Activated T-cell treated with anti-CD3 and anti-CD28 coated beads for 1 hour (primary cell): ENCODE measurements at places on chromosomes 3 and 15.

GRCh38 chr15:99128411-99128810 is 23.5 kb downstream of the SYNM start:
- DNase-seq, result no peak

GRCh38 chr3:123491966-123492587 is 43.2 kb upstream of the ADCY5 start:
- DNase-seq, result no peak

DNA sequence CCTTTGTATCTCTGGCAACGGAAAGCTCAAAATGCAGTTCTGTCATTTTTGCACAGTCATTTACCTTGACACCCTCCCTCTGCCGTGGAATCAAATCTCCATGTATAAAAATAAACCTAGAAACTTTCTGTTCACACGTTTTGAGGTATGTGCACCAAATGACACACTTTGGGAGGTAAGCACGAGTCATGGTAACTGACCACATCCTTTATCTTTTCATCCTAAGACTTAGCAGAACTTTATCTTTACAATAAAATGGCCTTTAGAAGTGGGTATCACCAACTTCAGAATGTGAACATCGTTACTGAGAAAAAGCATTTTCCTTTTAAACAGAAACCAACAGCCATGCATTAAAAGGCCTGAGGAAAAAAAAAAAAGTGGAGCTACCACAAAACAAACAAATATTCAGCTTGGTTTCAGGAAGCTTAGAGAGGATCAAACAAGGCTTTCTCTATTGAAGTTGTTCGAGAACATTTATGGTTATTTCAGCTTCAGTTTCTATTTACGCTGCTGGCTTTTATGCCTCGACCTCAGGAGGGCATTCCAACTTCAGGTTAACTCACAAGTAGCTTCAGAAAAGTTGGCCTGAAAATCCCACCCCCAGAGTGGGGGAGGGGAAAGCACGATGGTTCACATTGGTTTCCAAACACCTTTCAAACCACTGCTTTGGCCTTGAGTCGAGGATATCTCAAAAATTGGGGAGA is 171.1 kb upstream of the ICE2 start:
- no peak for DNase-seq

DNA sequence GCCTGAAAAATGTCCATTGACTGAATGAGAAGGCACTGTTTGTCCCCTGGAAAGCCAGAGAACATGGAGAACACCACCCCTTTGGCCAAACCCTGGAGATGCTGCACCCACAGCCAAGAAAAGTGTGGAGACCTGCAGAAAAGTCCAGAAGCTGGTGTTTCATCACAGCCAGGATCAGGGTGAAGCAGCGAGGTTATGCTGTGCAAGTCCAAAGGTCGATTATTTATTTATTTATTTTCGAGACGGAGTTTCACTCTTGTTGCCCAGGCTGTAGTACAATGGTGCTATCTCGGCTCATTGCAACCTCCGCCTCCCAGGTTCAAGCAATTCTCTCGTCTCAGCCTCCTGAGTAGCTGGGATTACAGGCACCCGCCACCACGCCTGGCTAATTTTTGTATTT is 5.5 kb upstream of the CTSH start:
- no peak for DNase-seq

GRCh38 chr15:37981775-37982174 is 47.3 kb downstream of the TMCO5A start:
- no peak for DNase-seq

DNA sequence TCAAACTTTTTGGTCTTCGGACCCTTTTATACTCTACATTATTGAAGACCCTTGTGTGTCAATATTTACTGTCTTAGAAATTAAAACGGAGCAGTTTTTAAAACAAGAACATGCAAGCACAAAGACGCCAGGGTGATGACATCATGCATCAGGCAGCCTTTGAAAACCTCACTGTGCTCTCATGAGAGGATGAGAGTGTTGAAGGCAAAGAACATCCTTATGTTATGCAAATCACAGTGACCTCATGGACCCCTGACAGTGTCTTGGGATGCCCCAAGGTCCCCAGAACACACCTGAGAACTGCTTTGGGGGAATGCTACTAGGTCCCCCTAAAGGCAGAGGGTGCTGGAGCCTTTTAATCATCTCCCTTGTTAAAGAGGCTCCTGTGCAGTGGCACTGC is 51.6 kb downstream of the CHDH start:
- DNase-seq, result no peak

DNA sequence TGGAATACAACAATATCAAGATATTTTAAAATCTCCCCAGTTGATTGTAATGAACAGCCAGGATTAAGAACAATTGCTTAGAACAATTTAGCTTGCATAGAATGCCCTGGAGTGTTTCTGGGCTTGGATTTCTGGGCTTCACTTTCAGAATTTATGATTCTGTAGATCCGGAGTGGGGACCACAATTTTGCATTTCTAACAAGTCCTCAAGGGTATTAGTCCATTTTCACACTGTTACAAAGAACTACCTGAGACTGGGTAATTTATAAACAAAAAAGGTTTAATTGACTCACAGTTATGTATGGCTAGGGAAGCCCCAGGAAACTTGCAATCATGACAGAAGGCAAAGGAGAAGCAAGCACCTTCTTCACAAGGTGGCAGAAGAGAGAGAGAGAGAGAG is 54.3 kb upstream of the MYRIP start:
- no peak for DNase-seq
